ENCODE measurements at places on chromosomes 12 and 14.
A peak's percentile ranks its signal among the peaks of the same experiment; 100 is the strongest.

DNA sequence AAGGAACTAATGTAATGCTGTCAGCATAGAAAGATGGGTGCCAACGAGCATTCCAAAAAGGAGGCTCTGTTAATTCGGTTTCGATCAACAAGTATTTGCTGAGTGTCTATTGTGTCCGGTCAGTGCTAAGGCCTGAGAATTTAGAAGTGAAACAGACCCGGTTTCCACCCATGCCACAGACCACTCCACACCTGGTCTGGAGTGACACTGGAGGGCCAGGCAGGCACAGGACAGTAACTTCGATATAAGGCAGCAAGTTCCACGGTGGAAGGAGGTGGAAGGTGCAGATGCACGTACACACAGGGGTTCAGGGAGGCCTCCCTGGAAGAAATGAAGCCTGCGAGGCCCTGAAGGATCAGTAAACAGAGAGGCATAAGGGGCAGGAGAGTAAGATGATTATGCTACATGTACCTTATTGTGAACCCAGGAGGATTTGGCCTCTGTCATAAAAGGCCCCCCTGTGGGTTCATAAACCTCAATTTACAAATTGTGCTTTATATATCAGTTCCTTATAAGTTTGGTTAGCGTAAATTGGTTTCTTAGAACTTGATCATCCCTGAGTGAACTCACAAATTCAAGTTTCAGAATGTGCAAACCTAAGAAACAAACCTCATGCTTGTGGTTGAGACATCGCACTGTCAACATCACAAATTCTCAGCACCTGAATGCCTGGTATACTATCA, 25.9 kb downstream of the SSH1 start:
- no peak for DNase-seq

DNA sequence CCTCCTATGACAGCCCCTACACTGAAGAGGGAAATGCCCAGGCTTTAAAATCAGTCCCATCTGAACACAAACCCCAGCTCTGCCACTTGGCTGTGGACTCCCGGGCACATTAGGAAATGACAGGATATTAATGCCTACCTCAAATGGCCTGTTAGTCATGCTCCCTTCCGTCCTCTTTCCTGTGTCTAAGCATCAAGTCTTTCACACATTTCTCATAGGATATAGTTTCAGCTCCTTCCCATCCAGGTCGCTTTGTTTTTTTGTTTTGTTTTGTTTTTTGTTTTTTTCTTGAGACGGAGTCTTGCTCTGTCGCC, 16.1 kb downstream of the PLEK2 start:
- DNase-seq: peak; percentile 34

- no peak for DNase-seq
Observed at GRCh38 chr14:106038263-106038662, 511.9 kb downstream of the TMEM121 start.

GRCh38 chr14:87754520-87755223, 238.3 kb downstream of the GALC start:
- peak; percentile 22 for DNase-seq

GRCh38 chr12:42957561-42958290, 368.2 kb upstream of the PRICKLE1 start:
- DNase-seq: no peak

GRCh38 chr12:88867510-88867909, 287.2 kb upstream of the KITLG start:
- no peak for DNase-seq

DNA sequence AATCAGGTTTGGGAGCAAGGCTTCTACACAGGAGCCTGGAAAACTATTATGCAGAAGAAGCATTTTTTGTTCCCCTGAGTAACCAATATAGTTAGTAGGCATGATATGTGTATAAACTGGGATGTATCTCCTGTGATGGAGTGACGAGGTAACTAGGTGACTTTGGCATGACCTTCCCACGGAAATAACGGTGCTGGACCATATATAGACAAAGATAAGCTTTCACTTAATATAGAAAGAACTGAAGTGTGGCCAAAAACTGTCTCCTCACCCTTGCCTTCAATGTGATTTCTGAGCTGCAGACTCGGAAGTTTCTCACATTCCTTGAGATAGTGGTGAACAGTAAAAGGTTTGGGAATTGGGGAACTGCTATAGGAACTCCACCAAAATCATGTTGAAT, 185.3 kb downstream of the CACNA1C start:
- DNase-seq: no peak

DNA sequence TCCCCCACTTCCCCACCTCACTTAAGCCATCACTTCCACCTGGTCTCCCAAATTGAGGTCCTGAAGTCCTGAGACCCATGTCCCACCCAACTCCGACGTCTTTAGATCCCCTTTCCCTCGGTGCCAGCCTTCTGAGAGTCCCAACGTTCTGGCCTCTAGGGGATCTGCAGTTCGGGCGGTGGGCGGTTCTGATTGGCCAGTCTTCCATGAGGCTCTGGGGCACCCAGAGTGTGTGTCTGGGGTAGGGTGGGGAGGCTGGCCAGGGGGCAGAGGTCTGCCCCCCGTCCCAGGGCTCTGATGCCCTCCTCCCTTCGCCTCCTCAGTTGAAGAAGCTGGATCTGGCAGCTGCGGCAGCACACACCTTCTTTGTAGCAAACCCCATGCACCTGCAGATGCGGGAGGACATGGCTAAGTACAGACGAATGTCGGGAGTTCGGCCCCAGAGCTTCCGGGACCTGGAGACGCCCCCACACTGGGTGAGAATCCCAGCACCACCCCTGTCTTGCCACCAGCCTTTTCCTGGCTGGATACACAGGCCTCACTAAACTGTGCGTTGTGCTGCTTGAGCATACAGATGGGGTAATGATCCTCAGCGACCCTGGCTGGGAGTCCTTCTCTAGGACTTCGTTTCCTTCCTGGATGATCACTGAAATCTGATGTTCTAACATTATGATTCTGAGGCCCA, 1.5 kb downstream of the P3H3 start:
- peak; percentile 57 for DNase-seq
